ENCODE measurements at places on chromosomes 4 and X.

GRCh38 chr4:129179276-129179675, 83.3 kb downstream of the C4orf33 start:
- DNase-seq, result no peak

GRCh38 chrX:21586001-21586400, 72.1 kb downstream of the KLHL34 start:
- DNase-seq, result no peak

DNA sequence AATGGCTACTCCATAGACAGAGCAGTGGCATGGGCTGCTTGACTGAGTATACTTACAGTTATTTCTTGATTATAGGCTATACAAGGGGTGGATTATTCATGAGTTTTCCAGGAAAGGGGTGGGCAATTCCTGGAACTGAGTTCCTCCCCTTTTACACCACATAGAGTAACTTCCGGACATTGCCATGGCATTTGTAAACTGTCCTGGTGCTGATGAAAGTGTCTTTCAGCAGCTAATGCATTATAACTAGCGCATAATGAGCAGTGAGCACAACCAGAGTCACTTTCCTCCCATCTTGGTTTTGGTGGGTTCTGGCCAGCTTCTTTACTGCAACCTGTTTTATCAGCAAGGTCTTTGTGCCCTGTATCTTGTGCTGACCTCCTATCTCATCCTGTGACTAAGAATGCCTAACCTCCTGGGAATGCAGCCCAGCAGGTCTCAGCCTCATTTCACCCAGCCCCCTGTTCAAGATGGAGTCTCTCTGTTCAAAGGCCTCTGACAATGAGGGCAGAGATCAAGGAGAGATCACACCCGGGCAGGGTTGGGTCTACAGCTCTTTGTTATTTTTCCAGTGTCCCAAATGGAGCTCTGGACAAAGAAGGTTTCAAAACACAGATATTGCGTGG, 468.4 kb upstream of the PRKX start:
- DNase-seq, result no peak

DNA sequence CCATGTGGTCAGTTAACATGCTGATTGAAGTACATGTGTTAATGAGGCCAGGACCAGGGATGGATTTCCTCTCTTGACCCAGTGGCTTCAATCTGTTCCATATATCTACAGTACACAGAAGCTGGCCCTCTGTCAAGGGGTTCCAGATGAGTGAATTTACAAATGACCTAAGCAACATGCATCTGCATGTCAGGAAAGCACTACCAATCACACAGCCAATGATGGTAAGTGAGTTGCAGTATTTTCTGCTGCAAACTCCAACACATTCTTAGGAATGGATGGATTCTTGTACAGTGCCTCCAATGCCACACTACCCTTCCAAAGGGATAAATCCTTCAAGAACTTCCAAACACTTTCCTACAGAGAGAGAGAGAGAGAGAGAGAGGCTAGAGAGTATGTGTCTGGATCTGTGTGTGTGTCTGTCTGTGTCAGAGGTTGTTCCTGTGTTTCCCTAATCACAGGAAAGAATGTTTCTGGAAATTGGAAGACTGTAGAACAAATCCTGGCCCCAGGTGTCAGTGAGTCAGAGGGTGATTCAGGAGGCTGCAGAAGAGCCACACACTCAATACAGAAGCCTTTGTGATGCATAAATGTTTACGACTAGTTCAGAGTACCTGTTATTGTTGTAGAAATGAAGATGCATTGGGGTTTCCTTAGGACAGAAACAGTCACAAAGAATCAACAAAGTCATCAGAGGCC, 107.5 kb downstream of the GUCY2F start:
- no peak for DNase-seq

- no peak for DNase-seq
These were observed 43.8 kb downstream of the GEMIN8 start for GRCh38 chrX:13985697-13986435.

GRCh38 chr4:121464854-121465253, 84.0 kb upstream of the QRFPR start:
- DNase-seq, result no peak

Measured in CD4-positive, alpha-beta T cell treated with Interferon alpha-2 for 1 hour (primary cell).